Pancreas (tissue), 10 donors: ENCODE measurements at places on chromosomes 5 and 9. TPM values are rescaled to one million over a fixed set of nuclear protein-coding genes. Genes with fewer than 3 reads are reported as not detected.

The ADRA1B gene
- total RNA-seq, result 0.12 TPM

The CDHR2 gene
- not detected for total RNA-seq

The PTPA gene
- total RNA-seq, result 71.4 TPM

The NUTM2F gene
- not detected for total RNA-seq

The WDR55 gene
- total RNA-seq, result 11.9 TPM

The ZNF79 gene
- 4.9 TPM for total RNA-seq

The BHMT gene
- not detected for total RNA-seq

The PPP1R26 gene
- 20.0 TPM for total RNA-seq

GRCh38 chr9:27792971-27793689 is 219.8 kb upstream of the C9orf72 start:
- DNase-seq, result no peak

GRCh38 chr9:95306819-95307218 is 10.7 kb downstream of the FANCC start:
- DNase-seq, result no peak

DNA sequence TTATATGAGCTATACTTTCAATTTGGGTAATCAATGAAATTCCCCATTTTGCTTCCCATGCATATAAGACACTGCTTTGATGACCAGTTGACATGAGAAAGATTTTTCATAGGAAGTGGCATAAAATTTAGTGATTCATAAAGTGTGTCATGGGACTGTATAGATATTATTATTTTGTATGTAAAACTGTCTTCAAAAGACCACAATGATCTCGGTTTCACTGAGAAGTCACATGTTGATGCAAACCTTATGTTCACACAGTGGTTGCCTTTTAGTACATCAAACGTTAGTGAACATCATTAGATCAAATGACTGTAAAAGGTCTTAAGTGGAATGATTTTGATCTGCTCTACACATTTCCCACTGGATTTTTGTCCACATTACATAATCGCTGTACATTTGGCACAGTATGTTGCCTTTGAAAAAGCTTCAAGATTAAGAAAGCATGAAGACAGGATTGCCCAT is 349.2 kb upstream of the MEF2C start:
- no peak for DNase-seq

- no peak for DNase-seq
Observed at GRCh38 chr5:137091472-137091871, 407.7 kb downstream of the SPOCK1 start.

DNA sequence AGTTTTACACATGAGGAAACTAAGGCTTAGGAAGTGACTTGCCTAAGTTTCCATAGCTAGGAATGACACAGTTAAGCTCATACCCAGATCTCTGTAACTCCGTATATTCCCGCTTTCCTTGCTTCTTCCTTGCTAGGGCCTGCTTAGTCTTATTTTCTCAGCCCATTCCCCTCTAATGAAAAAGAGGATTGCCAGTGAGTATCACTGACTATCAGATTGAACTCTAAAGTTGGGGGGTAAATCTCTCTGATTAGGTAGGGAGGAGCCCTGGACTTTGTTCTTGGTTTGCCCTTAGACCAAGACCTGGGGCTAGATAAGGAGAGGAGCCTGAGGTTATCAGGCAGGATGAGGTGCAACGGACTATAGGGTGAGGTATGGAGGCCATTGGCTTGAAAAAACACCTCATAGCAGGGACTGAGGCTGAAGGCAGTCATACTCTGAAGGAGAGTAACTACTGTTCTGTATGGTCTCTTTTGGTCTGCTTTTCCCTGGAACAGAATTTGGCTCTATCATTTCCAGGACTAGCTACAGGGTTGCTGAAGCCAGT is 2.5 kb downstream of the TRIM32 start:
- DNase-seq, result no peak

DNA sequence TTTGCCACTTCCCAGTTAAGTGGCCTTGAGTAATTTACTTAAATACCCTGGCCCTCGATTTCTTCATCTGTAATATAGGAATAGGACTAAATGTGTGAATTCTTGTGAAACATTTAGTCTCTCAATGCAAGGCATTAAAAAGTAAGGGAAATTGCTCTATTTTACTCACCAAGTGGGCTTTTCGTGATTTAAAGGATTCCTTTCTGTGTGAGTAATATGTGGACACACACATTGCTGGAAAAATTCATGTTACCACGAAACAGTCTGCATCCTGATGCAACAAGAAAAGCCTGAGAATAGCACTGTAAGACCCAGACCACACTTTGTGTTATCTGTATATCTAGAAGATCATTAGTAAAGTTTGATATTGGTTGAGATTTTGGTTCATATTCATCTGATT is 1243.0 kb upstream of the CDH9 start:
- no peak for DNase-seq

GRCh38 chr9:107447834-107448233 is 41.7 kb downstream of the KLF4 start:
- DNase-seq, result no peak

- no peak for DNase-seq
Observed at GRCh38 chr5:22521521-22521920, 331.6 kb downstream of the CDH12 start.

DNA sequence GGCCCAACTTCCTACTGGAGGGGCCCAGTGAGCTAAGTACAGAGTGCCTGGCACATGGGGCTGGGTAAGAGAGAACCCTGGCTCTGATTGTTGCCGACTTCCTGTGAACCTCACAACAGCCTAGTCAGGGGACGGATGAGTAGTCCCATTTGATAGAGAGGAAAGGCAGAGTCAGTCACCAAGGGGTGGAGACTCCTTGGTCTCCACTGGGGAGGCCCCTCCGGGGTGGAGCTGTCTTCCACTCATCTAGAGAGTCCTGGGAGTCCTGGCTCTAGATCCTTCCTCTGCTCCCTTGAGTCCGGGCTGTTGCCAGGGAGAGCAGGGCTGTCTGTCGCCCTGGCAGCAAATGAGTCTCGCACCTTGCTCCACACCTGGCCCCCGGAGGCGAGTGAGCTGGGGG is 8.0 kb downstream of the GRK6 start:
- DNase-seq, result peak; percentile 50

GRCh38 chr5:138463419-138464007 is 1.8 kb upstream of the EGR1 start:
- DNase-seq, result no peak

GRCh38 chr9:113540466-113540865 is 76.9 kb downstream of the RGS3 start:
- no peak for DNase-seq

DNA sequence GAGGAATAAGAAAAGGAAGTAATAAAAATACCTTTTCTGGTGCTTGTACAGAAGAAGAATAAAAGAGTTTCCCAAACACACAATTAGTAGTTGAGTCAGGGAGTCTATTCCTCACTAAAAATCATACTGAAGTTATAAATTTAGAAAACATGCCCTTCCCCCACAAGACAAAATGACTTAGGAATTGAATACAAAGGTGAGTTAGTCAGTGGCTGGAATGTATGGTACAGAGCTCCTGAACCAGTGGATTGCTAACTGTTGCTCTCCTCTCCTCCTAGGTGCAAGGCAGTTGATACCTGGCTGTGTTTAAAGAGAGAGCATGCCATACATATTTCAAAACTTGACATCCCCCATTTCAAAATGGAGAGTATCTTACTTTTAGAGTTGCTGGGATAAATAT is 1.9 kb downstream of the GDA start:
- no peak for DNase-seq

GRCh38 chr9:136690104-136690805 is 3.0 kb upstream of the AGPAT2 start:
- DNase-seq, result peak; percentile 42

DNA sequence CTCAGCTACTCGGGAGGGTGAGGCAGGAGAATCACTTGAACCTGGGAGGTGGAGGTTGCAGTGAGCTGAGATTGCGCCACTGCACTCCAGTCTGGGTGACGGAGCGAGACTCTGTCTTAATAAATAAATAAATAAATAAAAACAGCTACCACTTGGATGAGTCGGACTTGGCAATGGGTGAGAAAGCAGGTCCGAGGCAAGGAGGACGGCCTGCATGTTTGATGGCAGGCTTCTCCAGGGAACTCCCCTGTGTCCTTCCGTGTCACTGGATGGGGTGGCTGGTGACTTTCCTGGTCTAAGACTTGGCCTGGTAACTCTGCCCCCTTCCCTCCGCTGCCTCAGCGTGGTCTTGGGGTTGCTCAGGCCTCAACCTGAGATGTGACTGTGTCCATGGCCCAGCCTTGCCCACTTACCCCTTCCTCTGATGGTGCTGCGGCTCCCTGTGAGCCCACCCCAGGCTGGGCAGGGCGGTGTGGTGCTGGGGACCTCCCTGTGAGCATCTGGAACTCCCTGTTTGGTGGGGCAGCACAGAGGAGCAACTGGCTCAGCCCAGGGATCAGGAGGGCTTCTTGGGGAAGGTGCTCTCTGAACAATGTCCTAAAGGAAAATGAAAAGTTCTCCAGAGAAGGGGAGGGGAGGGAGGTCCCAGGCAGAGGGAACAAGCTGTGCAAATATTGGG is 62.5 kb upstream of the PSD2 start:
- no peak for DNase-seq

DNA sequence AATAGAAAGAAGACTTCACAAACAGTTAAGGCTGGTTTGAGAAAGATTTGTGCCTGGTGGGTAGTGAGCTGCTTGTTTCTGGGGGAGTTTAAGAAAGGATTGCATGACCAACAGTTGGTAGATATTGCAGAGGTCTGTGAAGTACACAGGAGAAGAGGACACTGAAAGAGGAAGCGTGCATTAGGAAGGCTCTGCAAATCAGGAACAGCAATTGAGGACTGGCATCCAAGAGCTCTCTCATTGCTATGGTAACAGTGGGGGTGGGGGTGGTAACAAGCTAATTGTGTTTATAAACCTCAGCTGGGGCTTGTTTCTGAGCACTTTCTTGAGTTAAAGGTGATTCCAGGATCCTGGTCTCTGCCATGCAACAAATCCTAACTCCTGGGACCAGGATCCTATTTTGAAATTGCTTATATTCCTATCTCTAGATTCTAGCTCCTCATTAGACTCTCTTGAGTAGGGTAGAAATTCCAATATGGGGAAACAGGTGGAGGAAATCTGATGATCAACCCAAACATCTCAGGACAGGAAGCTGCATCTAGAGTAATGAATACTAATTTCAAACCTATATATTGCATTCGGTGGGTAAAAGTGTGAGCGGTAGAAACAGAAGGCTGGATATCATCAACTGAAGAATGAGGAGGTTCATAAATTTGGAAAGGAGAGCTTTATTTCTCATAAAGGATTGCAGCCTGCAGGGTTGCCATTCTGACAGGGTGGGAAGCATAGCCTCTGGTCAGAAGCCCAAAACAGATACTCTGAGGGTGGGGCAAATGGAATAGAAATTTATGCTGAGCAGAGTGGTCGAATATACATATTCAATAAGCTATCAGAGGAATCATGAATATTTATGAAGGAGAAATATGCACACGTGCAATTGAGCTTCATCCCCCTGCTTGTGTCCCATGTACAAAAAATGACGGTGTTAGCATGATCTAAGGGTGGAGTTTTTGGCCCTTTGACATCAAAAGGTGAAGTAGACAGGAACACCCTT is 79.4 kb downstream of the PTTG1 start:
- DNase-seq, result no peak

DNA sequence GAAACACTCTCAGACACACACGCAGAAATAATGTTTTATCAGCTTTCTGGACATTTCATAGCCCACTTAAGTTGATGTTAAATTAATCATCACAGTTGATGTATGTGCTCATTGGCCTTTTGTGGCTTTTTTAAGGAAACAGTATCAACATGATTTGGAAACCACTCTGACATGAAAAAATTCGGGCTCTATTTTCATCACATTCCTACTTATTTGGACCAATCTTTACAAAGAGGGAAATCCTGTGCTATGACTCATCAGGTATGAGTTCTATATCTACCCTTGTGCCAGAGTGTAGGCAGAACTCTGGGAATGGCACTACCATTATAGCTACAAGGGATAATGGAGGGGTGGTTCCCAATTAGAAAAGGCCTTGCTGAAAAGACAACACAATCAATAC is 388.4 kb upstream of the PTGER4 start:
- no peak for DNase-seq

DNA sequence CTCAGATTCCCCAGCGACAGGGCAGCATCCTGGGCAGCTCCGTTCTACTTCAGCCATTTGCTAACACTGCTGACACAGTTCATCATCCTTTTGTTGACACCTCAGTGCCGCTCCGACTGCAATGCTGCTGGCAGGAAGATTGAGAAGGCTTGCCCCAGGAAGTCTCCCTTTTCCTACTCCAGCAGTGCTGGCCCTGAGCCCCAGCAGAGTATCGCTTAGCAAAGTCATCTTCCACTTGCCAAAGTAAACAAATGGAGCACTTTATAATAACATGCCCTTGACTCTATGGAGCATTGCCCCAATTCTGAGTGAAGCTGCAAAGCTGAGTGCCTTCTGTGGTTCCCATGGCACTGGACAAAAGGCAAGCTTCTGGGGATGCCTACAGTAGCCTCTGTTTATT is 32.2 kb downstream of the PRLR start:
- peak; percentile 90 for DNase-seq
